ENCODE measurements at places on chromosomes 6 and 20.

DNA sequence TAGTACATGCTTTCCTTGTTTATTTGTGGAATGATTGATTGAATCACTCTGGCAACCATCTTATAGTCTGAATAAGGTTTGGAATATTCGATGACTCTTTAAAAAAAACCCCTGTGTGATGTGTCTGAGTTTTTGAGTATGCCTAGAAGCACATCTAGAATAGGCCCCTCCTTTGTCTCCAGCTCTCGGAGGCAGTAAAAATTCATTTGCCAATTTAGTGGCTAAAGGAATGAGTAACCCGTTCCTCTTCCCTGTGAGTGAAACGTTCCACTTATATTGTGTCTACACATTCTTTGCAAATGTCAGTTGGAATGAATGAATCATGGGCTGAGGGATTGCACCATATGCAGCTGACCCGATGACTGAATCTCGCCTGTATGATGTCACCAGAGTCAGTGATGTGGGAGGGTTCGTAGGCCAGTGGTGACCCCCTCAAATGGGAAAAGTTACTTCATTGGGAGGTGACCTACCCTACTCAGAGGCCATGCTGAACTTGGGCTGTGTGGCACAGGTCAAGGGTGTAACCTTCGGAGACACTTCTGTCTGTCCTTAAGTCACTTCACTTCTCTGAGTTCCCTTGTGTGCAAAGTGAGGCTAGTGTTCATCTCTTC is 21.6 kb downstream of the MOCS3 start:
- DNase-seq: no peak

- no peak for DNase-seq
Observed at GRCh38 chr20:61120595-61121515, 131.2 kb upstream of the CDH4 start.

DNA sequence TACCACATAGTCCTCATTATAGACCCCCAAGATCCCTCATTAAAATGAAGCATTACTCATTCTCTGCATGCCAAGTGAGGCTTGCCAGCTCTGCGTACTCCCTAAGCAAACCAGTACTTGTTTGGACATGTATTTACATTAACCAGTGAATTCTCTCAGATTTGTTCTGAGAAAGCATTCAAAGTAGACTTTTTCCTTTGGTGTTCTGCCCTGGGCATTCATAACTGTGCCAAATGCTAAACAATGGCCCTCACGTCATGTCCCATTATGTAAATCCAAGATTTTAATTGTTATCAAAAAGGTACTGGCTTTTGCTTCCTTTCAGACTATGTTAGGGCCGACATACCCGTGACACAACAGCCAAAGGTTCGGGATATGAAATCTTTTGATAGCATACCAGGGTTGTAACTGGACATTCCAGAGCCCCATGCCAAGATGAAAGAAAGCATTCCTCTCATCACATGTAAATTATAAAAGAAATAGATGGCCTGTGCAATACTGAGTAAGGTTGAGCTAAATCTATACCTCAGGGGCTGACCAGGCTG is 164.2 kb downstream of the ADAT2 start:
- DNase-seq: no peak

DNA sequence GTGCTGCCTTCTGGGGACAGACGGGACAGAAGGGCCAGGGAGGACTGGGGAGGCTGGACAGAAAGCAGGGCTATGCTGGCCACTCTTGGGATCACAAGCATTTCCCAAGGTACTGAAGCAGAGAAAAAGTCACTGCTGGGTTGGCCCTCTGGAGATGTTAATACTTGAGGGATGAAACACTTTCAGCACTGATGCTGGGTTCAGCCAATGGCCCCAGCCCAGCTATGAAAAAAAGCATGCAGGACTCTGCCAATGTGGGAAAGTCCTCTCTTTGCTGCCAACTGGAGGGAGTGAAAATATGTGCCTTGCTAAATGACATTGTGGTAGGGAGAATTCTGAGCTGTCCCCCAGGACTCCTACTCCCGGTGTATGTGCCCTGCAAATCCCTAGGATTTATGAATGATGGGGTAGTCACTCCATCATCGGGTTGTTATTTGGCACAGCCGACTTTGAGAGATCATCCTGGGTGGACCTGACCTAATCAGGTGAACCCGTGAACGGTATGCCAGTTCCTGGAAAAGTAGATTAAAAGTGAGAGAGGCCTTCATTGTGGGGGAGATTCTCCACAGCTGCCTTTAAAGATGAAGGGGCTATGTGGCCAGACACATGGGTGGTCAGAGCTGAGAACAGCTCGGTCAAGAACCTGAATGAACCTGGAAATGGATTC is 119.9 kb upstream of the TRAF3IP2 start:
- peak; percentile 59 for DNase-seq

DNA sequence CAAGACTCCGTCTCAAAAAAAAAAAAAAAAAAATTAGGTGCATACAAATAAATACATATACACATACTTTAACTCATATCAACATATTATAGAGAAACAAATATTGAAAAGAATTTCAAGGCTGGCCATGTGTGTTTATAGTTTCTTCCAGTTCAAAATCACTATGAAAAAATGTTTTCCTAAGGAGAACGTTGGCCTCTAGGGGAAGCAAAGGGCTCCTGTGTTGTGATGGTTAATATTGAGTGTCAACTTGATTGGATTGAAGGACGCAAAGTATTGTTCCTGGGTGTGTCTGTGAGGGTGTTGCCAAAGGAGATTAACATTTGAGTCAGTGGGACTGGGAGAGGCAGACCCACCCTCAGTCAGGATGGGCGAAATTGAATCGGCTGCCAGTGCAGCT is 182.0 kb upstream of the AGPAT4 start:
- no peak for DNase-seq

DNA sequence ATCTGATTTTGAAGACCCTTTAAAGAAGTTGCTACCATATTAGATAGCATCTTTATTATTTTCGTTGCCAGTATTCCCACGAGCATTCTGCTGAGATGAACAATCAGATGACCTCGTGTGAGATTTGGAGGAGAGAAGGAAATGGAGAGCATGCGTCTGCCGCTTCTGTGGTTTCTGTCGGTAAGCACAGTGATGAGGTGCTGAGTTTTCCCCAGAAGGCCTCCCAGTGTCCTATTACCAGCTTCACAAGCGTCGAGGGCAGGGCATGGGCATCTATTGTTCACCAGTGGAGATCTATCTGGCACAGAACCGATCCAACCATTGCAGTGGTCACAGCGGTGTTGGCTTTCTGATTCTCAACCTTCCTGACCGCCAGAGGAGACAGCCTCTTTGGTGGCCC is 29.4 kb downstream of the TRAF3IP2 start:
- no peak for DNase-seq

- DNase-seq: peak; percentile 46
Observed at GRCh38 chr6:7726416-7727085, 652 bp downstream of the BMP6 start.

DNA sequence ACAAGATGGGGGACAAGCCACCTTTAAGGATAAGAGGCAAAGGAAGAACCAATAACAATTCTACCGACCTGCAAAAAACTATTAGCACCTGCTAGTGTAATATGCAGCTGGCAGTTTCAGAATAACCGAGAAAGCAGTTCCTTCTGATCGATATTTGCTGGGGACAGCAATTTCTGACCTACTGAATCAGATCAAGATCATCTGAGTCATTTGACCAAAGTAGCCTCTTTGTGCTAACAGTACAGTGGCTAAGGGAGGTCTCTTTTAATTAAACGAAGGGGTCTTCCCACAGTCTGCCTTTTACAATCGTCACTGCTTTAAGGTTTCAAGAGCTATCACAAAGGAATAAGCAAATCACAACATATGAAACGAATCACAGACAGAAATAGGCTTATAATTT is 318.9 kb downstream of the BTBD9 start:
- DNase-seq: no peak

GRCh38 chr20:19129306-19129705 is 83.1 kb upstream of the SLC24A3 start:
- no peak for DNase-seq

DNA sequence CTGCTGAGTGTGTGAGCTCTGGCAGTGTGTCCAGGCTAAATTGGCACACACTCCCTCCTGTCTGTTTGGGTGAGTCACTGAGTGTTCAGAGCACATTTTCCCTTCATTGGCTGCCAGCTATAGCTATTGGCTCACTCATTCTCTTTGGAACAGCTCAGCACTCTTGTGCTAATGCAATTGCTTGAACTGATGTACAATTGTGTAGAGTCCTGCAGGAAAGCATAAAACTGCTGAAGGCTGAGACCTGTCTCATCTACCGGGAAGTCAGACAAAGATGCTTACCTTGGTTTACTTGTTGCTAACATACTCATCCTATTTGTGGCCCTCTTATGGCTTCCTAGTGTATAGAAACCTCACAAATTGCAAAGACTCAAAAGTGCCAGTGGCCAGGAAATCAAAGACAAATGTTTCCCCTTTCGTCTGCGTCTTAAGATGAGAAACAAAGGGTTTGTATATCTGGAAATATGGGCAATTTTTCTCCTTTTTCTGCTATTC is 351.0 kb downstream of the BCKDHB start:
- DNase-seq: peak; percentile 90

DNA sequence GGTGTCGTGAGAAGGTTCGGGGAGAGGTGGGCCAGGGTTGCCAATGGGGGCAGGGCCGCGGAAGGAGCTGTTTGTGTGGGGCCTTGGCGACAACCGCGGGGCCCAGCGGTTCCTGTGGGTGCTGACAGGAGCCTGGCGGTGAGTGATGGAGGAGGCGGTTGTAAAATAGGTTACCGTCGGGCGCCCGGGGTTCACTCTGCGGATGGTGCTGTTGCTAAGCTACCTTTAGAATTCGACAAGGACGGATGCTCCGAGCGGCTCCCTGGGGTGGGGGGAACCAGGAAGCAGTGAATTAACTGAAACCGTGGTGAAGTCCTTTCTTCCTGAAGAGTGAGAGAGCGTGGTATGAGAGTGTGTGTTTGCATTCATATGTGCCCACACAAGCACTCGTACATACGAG is 61.7 kb downstream of the CDH22 start:
- DNase-seq: no peak

- DNase-seq: no peak
Observed at GRCh38 chr20:54590856-54591255, 115.5 kb downstream of the DOK5 start.

GRCh38 chr20:24001712-24002405 is 13.3 kb upstream of the GGTLC1 start:
- DNase-seq: no peak

Measured in left hindlimb (tissue), 1 donor.